Stimulated activated naive CD8-positive, alpha-beta T cell treated with anti-CD3 and anti-CD28 coated beads, Interleukin-15, amount 100 ng/mL, for 72 hours (primary cell): ENCODE measurements at places on chromosomes 11 and 22.

- no peak for DNase-seq
These were observed 3.4 kb downstream of the ABCC8 start for GRCh38 chr11:17473071-17473744.

GRCh38 chr11:111378185-111378860, 752 bp downstream of the POU2AF1 start:
- DNase-seq, result no peak

DNA sequence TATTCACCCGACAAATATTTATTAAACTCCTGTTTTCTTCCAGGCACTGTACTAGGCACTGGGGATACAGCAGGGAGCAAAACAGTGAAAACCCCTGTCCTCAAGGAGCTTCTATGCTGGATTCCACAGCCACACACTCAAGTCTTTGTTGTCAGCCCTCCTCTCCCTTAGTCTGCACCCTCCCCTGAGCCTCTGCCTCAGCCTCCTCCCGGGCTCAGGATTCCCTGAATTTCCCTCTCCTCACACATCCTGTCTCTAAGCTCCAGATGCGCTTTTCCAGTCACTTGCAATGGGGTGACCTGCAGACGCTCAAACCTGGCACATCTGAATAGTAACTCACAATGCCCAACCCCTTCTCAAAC, 13.5 kb upstream of the TUB start:
- no peak for DNase-seq

DNA sequence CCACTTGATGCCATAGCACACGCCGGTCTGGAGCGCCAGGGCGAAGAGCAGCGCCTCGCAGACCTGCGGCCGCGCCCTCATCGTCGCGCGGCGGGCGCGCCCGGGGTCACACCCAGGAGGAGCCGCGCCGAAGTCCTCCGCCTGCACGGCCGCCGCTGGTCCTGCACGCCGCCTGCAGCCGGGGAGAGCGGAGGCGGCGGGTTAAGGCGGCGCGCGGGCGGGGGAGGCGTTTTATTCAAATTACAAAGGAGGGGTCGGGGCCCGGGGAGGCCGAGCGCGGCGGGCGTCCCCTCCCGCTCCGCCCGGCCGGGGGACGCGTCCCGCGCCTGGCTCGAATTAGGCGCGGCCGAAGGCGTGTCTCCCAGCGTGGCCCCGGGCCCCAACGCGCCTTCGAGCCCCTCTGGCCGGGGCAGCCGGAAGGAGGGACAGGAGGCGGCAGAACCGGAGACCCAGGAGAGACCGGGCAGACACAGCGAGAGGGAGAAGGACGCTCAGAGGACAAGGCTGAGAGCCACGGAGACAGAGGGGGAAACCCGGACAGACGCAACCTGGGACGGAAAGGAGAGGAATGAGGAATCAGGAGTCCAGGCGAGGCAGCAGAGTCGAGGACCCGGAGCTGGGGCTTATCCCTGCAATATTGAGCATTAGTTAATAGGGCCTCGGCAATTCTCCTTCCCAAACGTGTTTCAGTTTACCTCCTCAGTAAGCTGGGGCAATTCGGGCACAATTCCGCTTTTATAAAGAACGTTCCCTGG, at the start of gene WNT11:
TSS of gene WNT11 (minus strand) at position 176 of the 755 bp plus-strand sequence. CDS start at position 81, 95 bp downstream.
- peak; percentile 21 for DNase-seq

- DNase-seq, result no peak
These were observed 20.1 kb downstream of the PRDM11 start for GRCh38 chr11:45166604-45166897.

GRCh38 chr22:24379536-24379935, 47.9 kb upstream of the ADORA2A start:
- no peak for DNase-seq

- DNase-seq, result peak; percentile 75
These were observed 2.5 kb upstream of the CALCA start for GRCh38 chr11:14974515-14975251.

GRCh38 chr22:28793976-28794584, 6.3 kb downstream of the XBP1 start:
- no peak for DNase-seq

- no peak for DNase-seq
These were observed 12.7 kb downstream of the TOM1 start for GRCh38 chr22:35312198-35313059.

DNA sequence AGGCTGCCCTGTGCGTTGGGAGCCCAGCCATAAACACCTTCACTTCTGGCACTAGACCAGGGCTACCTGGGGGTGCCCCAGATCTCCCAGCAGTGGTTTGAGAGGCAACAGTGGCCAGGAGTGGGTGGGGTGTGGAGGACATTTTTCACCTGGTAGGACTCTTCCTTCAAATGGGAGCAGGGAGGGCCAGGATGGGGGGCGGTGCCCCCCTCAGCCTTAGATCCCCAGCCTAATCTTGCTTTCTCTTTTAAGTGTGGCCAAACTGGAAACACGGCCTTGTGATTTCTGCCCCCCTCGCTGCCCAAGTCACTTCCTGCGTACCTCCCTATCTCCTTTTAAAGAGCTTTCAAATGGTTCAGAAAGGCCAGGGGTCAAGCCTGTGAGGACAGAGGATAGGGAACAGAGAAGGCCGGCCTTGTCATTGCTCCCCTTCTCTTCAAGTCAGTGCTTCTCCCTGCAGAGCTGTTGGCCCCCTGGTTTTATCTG, 800 bp downstream of the KCNJ5 start:
- DNase-seq, result no peak

DNA sequence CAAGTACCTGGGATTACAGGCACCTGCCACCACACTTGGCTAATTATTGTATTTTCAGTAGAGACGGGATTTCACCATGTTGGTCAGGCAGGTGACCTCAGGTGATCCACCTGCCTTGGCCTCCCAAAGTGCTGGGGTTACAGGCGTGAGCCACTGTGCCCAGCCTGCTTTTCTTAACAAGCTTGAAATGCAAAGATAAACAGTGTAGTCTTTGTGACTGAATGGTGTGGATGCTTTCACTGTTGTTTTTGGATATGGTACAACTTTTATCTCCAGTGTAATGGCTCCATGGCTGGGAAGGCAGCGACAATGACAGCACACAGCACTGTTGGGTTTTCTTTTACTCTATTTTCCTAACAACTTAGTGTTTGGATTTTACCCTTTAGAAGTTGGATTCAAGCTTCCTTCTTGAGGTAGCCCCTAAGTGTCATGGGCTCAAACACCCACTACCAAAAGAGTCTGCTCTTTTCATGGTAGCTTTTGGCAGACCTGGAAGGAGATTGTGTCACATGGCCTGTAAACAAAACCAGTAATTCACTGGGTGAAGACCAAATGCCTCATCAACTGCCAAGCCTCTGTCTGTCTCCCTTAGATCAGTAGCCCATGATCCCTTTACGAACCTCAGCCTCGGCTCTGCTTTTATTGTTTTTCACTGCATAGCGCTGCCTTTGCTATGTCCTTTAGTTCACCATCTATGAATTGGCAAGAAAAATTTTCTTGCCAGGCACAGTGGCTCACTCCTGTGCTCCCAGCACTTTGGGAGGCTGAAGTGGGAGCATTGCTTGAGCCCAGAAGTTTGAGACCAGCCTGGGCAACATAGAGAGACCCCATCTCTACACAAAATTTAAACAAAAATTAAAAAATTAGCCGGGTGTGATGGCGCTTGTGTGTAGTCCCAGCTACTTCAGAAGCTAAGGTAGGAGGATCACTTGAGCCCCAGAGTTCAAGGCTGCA, 6.4 kb downstream of the VPS51 start:
- DNase-seq, result no peak

- no peak for DNase-seq
These were observed 3.5 kb downstream of the OR51B5 start for GRCh38 chr11:5339771-5340322.

- no peak for DNase-seq
These were observed 37.7 kb upstream of the ADORA2A start for GRCh38 chr22:24389680-24390079.

DNA sequence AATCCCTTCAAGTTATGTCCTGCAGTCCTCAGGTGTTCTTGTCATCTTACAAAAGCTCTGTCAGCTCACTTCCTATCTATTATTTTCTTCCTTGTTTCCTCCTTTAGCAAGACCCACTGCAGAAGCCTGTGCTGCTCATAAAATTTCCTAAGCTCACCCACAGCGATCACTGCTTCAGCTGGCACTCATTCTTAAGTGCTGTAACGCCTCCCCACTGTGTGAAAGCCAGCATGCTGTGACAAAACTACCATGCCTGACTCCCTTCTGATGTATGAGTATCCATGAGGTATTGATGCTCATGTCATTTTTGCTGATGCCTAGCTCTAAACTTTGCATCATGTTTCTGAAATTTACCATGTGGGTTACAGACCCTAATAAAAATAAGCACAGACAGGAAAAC, 41.5 kb upstream of the CNTN5 start:
- no peak for DNase-seq

GRCh38 chr11:2387266-2387987, 10.3 kb downstream of the CD81 start:
- no peak for DNase-seq

DNA sequence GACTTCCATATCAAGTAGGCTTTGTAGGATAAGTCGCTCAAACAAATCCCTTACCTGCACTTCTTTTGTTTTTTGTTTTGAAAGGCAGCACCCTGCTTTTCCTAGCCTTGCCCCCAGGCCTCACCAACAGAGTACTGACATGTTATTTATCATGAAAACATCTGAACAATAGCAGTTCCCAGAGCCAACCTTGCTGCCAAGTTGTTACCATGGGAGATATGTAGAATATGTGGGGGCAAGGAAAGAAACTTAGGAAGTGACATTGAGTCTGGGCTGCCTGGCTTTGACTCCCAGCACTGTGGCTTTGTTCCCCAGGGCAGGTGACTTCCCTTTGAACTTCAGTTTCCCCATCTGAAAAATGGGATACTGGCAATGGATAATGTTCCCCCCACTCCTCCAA, 53.4 kb upstream of the CRYBB3 start:
- no peak for DNase-seq

GRCh38 chr11:134915212-134915611, 503.2 kb upstream of the B3GAT1 start:
- DNase-seq, result no peak

- DNase-seq, result no peak
These were observed 298.3 kb downstream of the TBC1D22A start for GRCh38 chr22:47060718-47061117.

DNA sequence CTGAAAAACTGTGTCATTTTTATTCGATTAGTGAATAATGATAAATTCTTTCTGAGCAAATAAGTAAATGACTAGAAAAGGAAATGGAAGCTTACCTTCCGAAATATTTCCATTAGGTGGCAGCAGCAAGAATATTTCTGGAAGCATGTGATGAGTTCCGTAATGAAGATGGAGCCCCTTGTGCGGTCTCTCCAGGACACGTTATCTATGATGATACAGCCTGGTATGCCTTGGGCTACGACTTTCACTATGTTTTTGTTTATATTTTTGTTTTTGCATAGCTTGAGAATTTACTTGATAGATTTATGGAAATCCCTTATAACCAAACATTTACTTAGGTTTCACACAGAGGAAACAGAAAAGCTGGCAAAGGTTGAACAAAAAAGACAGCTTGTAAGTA, 25.7 kb downstream of the CASP5 start:
- no peak for DNase-seq

- DNase-seq, result no peak
These were observed 51.4 kb upstream of the CEP126 start for GRCh38 chr11:101863361-101863760.

DNA sequence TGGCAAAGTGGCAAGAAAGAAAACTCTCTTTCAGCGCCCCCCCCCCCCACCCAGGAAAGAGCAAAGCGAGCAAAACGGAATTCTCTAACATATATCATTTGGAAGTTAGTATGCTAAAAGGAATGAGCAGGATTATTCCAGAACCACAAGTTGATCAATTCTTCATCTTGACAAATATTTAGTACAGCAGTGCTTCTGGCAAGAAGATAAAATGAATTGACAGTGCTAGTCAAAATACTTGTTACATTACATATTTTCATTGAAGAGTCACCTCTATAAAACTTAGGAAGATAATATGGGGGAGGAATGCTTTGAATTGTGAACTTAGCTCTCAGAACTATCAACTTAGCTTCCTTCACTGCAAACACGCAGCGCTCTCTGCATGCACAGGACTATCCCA, 377.4 kb downstream of the DYNC2H1 start:
- no peak for DNase-seq

GRCh38 chr11:73480677-73481076, 104.5 kb downstream of the RELT start:
- no peak for DNase-seq

- no peak for DNase-seq
These were observed 343.9 kb downstream of the DYNC2H1 start for GRCh38 chr11:103453126-103453525.

- no peak for DNase-seq
These were observed 34.4 kb downstream of the PRCP start for GRCh38 chr11:82865841-82866240.

- DNase-seq, result peak; percentile 66
These were observed 6.8 kb downstream of the BID start for GRCh38 chr22:17767233-17768065.

- DNase-seq, result no peak
These were observed 9.4 kb downstream of the GSTP1 start for GRCh38 chr11:67592880-67593564.

DNA sequence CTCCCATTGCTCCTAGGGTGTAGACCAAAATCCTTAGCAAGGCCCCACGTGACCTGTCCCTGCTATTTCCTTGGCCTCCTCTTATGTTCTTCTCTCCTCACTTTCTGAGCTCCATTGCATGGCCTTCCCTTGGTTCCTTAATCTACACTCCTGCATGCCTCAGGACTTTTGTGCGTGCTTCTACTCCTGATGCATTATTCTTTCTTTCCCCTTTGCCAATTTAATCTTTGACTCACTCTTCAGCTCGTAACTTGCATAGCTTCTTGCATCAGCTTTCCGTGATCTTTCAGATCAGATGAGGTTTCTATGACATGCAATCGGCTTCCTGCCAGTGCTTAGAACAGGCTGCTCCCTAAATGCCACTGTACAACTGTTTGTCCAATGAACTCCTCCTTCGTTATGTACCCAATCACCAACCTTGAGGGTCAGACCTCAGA, 261.6 kb upstream of the CADM1 start:
- no peak for DNase-seq

DNA sequence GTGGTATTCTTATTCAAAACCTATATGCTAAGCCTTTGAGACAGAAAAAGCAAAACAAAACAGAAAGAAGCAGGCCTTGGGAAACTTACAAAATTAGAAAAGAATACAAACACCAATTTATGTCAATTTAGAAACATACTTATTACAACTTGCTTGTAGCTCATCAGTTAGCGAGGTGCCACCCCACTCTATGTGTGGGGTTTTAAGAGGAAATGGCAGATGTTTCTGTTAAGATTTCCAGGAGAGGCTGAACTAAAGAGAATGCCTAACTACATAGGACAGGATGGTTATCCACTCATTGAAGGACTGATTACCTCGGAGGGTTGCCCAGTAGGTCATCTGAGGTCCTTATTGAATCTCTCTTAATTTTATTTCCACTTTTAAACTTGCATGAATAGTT, 302.0 kb downstream of the ETS1 start:
- DNase-seq, result no peak

- no peak for DNase-seq
These were observed 2.3 kb downstream of the SIK2 start for GRCh38 chr11:111604392-111605009.
